CD4-positive, alpha-beta T cell treated with Interleukin-17A for 4 hours (primary cell): ENCODE measurements at places on chromosomes 16 and 17.

DNA sequence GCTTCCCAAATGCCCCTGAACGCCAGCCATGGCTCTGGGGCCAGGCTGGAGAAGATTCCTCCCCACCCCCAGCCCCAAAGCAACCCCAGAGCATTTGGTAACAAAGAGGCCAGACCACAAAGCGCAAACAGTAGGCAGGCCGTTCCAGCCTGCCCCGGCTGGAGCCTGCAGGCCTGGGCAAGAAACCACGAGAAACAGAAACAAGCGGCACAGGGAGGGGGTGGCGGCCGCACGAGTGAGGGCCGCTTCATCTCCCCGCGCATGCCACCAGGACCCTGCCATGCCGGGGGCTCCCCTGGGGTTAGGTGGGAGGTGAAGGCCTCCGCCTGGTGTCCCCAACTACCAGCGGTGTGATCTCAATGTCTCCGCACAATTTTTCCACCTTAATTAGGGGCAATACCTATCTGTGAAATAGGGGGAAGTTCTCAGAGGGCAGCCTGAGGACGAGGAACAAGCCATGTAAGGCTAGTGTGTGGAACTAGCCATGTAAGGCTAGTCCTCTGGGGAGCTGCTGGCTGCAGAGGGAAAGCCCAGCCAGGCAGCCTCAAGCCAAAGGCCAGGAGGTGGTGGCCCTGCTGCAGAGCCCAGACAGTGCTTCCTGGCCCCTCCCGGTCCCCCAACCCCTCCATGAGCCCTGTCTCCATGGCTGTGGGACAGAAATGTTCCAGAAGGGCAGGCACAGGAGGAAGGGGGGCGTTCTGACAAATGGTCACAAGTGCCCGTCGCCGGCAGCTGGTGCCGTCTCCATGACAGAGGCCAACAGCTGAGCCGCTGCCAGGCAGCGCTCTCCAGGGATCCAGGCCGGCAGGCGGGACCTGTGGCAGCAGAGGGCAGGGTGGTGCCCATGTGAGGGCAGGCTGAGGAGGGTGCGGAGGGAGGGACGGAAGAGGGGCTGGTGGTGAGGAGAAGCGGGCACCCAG lies 14.5 kb upstream of the MTSS2 start:
- no peak for DNase-seq

GRCh38 chr16:68798398-68798797 lies 44.9 kb upstream of the TANGO6 start:
- DNase-seq: no peak

DNA sequence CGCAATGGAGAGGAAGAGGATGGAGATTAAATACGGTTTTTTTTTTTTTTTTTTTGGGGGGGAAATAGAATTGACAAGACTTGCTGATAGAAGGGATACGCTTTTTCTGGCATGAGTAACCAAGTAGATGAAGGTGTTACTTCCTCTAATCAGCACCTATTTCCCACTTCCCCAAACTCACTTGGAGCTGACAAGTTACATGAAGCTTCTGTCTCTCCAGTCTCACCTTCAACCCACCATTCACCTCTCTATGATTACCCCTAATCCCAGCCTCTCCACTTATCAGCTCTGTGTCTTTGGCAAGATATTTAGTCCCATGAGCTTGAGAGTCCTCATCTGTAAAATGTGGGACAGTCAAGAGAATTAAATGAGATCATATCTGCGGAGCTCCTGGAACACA lies 185.9 kb upstream of the HS3ST3A1 start:
- no peak for DNase-seq

GRCh38 chr17:81391936-81392908 lies 3.0 kb upstream of the BAHCC1 start:
- DNase-seq: no peak

DNA sequence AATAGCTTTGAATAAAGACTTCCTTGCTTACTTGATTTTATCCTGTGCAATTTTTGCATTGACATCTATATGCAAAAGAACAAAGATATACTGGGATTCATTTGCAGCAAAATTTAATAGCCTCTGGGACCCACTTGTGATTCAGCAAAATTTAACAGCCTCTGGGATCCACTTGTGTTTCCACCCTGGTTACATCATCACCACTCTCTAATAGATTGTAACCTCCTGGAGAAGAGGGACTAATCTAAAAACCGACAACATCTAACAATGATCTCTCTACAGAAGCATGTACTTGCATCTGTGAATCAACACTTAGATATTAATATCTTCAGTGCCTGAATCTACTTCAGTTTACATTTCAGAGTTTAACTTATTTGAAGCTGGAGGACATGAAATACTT lies 202.0 kb upstream of the CPHXL start:
- no peak for DNase-seq

DNA sequence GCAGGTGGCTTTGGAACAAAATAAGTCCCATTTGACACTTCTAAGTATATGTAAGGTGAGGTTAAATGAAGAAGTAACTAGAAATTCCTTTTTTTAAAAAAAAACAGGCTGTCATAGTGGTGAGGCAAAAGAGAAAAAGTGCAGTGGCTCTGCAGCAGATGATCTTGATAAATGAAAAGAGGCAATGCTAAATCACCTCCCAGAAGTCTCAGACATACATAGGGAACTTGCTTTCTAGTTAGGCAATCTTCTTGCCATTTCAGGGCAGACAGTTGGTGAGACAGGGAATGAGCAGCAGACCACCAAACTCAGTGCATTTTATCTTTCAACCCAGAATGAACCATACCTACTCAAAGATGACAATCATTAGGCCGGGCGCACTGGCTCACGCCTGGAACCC lies 90.8 kb downstream of the MYO1D start:
- DNase-seq: no peak

DNA sequence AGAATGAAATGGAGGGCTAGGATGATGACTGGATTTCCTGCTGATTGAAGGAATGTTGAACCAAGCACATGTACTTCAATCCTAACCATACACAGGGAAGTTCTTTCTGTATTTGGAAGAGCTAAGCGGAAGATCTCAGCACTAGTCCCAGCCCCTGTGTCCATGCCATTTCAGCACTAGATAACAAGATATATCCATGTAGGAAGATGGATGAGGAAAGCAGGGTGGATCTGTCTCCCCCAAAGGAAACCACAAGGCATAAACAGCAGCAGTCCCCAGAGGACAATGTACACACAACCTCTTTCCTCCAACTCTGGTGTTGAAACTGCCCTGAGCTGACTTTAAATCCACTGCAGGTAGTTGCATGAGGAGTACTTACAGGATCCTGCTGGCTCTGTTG lies 75.1 kb downstream of the GRIN2A start:
- no peak for DNase-seq

GRCh38 chr16:21656795-21657768 lies 4.7 kb upstream of the IGSF6 start:
- DNase-seq: peak; percentile 65

- DNase-seq: no peak
Observed at GRCh38 chr17:76735006-76735405, 2.1 kb downstream of the SRSF2 start.

DNA sequence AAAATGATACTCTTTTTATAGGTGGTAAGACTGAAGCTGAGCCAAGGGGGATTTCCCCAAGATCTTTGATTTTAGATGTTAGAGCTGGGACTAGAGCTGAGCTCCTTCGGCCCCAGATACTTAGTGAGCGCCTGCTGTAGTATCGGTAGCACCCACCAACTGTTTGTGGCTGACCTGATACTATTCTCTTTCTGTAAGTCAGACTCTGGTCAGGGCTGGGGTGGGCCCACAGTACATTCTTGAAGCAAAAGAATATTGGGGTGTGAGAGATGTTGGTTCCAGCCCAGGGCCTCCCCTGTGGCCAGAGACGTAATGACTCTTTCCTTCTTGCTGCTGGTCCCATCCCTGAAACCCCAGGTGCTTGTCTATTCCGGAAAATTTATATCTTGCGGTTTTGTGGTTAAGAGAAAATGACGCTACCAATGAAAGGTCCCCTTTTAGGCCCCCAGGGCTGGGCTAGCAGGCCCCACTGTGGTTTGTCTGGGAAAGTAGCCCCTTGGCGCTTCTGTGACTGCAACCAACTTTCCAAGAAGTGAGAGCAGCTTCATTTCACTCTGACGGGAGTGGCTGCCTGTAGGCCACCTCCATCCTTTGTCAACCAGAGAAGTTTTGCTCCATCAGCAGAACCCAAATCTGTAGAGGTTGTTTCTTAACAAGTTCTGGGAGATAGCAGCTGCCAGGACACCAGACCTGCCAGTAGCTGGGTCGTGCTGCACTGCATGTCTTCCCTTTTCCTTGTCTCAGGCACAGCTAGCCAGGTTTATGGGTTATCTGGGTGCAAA lies 86.4 kb upstream of the LGALS9 start:
- peak; percentile 10 for DNase-seq

DNA sequence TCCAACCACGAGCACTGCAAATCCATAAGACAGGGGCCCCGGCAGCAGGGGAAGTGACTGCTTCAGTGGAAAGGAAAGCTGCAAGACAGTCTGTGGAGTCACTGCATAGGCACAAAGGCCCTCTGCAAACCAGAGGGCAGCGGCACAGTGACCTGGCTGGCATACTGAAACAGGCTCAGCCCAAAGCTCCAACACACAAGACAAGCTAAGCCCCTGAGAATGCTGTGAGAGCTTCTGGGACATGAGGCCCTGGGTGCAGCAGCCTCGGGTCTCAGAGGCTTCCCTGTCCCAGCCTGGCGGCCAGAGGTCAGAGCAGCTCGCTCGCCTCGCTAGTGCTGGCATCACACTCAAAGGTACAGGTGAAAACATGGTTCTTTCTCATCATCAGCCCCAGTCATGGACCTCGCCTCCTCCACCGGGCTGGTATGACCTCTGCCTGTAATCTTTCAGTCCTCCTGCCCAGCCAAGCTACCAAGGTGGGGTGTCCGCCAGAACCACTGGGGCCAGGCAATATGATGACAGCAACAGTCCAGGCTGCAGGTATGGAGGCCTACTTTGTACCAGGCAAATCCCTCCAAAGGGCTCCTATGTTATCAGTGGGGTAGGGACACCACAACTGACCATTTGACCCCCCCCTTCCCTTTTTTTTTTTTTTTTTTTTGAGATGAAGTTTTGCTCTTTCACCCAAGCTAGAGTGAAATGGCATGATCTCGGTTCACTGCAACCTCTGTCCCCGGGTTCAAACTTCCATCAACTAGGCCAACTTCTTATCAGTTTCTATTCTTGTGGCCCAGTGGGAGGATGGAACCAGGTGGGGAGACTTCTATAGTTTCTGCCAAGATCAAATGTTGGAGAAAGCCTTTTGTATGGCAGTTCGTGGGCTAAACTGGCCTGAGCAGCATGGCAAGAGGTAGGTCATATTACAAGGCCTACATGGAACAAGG lies 19.2 kb downstream of the ST3GAL2 start:
- no peak for DNase-seq

GRCh38 chr16:8678068-8678927 lies 3.9 kb downstream of the ABAT start:
- no peak for DNase-seq

GRCh38 chr17:7144213-7144612 lies 29.6 kb upstream of the ASGR2 start:
- DNase-seq: no peak

GRCh38 chr16:72554935-72555334 lies 383.0 kb upstream of the PMFBP1 start:
- no peak for DNase-seq

DNA sequence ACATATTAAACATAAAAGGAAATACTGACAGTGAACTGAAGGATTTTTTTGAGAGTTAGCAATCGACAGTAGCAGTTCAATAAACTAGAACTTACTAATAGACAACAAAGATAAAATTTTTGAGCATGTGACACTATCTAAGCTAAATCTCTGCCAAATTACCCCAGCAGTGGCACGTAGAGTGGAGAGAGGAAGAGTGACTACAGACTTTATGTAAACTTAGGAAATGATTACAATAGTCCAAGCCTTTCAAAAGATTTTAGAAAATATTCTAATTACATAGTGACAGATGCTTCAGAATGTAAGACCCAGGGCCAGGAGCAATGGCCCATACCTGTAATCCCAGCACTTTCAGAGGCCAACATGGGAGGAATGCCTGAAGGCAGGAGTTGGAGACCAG lies 52.4 kb downstream of the CFDP1 start:
- peak; percentile 9 for DNase-seq

- peak; percentile 86 for DNase-seq
Observed at GRCh38 chr17:7687072-7687907, at the start of gene TP53. Gene TP53 (minus strand): TSS chr17:7687490. CDS start chr17:7676594, 10,896 bp downstream.

DNA sequence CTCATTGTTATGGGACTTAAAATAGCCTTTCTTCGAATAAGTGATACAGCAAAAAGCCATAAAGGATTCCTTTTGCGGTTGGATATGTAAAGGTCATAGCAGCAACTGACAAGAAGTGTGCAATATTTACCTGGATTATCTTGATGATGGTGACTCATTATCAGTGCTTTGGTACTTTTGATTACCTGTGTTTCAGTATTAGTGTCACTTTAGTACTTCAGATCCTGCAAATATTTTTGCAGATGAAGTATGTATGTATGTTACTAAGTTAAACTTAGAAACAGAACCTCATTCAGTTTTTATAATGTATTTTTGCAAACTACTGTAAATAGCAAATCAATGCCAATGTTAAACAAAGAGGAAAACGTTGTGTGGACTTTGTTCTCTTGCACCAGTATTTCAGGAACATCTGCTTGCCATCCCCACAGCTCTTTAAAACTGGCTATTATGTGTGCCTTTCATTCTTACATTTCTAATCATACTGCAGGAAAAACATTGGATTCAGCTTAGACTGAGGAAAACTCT lies 10.5 kb downstream of the CNEP1R1 start:
- no peak for DNase-seq

GRCh38 chr17:2704031-2704889 lies 7.3 kb downstream of the CLUH start:
- DNase-seq: no peak

DNA sequence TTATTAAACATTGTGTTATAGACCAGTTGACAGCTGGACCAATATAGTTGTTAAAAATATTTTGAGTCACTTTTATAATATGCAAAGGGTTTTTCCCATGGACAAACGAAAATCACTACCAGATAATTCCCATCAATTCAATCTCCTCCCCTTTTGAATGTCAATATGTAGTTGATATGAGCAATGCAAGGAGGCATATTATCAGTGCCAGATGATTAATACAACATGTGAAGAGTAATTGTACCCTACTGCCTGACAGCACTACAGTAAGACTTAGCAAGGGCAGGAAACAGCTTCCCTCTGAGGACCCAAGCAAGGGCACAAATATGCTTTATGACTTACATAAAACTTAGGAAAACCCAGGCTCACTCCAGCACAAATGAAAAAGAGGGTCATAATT lies 17.3 kb downstream of the KANSL1 start:
- DNase-seq: no peak

DNA sequence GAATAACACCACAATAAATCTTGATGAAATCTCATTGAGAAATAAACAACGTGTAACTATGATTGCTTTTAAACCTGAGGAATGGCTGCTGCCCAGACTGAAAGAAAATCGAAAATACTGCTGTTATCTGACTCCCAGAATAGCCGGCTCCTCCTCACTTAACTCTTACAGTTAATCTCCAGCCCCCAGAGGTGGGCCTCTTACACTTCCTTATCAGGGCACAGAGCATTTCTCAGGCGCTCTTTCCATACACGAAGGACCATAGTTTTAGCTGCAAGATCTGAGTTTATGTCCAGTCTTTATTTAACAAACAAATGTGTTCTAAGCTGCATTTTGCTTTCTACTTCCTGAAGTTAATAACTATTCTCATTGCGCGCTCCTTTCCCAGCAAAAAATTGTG lies 206.9 kb downstream of the MAP2K4 start:
- DNase-seq: no peak

GRCh38 chr17:75872434-75873351 lies 5.7 kb downstream of the TRIM47 start:
- peak; percentile 74 for DNase-seq

- DNase-seq: no peak
Observed at GRCh38 chr16:75306099-75306762, 54.8 kb upstream of the BCAR1 start.

- no peak for DNase-seq
Observed at GRCh38 chr16:48000622-48001021, 155.2 kb downstream of the ABCC12 start.

- DNase-seq: no peak
Observed at GRCh38 chr17:17462048-17462824, 14.6 kb upstream of the MED9 start.
